ENCODE measurements at places on chromosomes 7 and 10. TPM values are rescaled to one million over a fixed set of nuclear protein-coding genes. Genes with fewer than 3 reads are reported as not detected.

- H3K27me3 ChIP-seq = no peaks in the 10 kb centered on the region
- no peak overlapping the region for H3K4me3 ChIP-seq
- H3K36me3 ChIP-seq = no peaks in the 10 kb centered on the region
- H3K4me1 ChIP-seq = peaks cover 8% of the 10 kb centered on the region
- no peak for DNase-seq
- H3K27ac ChIP-seq = peak overlapping the region; percentile 47
These were observed 21.7 kb downstream of the LARP4B start for GRCh38 chr10:909831-910230.

DNA sequence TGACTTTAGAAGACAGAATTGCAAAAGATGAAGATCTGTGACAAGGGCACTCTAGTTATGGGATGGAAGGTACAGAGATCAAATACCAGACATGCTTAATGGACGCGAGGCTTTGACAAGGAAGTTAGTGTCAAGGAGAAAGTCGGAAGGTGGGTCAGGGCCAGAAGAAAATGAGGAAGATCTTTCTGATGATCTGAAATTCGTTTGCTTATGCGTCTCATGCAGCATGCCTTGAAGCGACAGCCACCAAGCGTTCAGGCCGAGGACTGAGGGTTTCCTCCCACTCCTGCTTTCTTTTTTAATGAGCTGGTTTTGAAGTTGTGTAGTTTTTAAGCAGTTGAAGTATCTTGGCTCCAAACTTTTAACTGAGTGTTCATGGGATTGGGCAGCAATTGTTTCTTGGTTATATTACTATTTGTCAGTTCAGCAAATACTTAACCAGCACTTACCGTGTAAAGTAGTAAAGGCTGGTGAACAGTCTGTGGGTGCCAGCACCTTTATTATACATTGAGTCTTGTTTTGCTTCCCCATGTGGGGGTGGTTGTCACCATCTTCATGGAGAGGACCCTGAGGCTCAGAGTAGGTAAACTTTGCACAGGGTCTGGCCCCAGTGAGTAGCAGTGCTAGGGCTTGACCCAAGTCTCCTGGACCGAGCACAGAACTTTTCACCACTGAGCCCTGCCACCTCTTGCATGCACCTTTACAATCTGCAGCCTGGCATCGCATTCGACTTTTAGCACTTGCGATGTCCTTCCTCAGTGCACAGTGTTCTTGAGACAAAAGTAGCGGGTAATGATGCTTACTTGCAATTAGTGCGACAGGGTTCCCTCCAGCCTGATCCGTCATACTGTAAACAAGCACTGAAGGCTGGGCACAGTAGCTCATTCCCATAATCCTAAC is 14.3 kb upstream of the BHLHA15 start:
- no peaks in the 10 kb centered on the region for H3K4me1 ChIP-seq
- no peaks in the 10 kb centered on the region for H3K27me3 ChIP-seq
- peaks cover 25% of the 10 kb centered on the region for H3K36me3 ChIP-seq

GRCh38 chr7:144830811-144831210 is 5.0 kb downstream of the TPK1 start:
- no peak for DNase-seq
- H3K36me3 ChIP-seq = no peaks in the 10 kb centered on the region
- H3K4me1 ChIP-seq = peaks cover 41% of the 10 kb centered on the region
- no peak overlapping the region for H3K4me3 ChIP-seq
- no peaks in the 10 kb centered on the region for H3K27me3 ChIP-seq
- peak overlapping the region; percentile 2 for H3K27ac ChIP-seq

DNA sequence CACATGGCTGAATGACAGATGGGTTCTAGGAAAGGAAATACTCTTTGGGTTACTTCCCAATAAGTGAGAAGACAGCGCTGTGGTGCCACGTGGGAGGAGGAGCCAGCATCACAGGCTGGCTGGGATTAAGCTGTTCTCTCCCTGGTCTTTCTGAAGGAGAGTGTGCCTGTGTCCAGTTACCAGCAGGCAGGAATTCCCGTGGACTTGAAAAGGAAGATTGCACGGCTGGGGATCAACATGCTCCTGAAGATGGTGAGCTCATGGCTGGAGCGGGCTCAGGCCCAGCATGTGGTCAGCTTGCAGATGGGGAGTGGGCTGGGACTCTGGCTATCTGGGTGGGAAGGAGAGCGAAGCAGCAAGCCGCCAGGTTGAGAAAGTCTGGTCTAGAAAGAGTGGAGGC is 8.1 kb downstream of the ADCK2 start:
- no peak overlapping the region for H3K27ac ChIP-seq
- no peak for DNase-seq

- H3K27me3 ChIP-seq = no peaks in the 10 kb centered on the region
- H3K36me3 ChIP-seq = no peaks in the 10 kb centered on the region
- H3K27ac ChIP-seq = no peak overlapping the region
- H3K4me1 ChIP-seq = peaks cover 6% of the 10 kb centered on the region
- H3K4me3 ChIP-seq = no peak overlapping the region
These were observed 25.7 kb upstream of the FAM180A start for GRCh38 chr7:135774284-135774683.

DNA sequence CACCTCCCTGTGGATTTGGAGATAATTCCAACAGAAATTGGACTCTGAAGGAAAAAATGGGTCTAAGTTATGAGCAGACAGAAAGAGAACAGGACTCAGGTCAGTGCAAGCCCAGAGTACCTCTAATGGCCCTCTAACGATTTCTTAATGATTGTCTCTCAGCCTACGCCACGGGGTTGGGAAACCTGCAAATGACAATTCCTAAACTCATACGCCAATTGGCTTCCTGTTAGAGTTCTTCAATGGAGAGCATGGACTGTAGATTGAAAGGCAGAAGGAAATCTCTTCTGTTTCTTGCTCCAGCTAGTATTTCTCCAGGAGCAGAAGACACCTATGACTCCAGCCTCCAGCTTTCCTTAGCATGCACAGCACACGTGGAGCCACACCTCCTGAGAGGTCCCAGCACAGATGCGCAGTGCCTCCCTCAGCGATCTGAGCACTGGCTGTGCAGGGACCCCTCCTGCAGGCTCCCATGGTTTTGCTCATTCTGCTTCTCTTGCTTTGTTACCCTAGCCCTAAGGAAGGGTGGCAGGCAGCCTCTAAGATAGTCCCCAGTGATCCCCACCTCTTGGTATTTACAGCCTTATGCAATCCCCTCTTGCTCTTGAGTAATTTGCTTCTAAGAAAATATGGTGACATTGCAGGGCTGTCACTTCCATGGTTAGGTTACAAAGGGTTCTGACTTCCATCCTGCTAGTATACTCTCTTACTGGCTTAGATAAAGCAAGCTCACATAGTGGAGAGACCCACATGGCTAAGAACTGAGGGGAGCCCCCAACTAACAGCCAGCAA is 30.1 kb downstream of the DENND11 start:
- H3K27me3 ChIP-seq = no peaks in the 10 kb centered on the region
- H3K27ac ChIP-seq = no peak overlapping the region
- H3K4me3 ChIP-seq = no peak overlapping the region
- DNase-seq = no peak
- peaks cover 36% of the 10 kb centered on the region for H3K4me1 ChIP-seq

- no peaks in the 10 kb centered on the region for H3K27me3 ChIP-seq
- DNase-seq = no peak
These were observed 17.6 kb downstream of the NUDCD3 start for GRCh38 chr7:44472843-44473242.

DNA sequence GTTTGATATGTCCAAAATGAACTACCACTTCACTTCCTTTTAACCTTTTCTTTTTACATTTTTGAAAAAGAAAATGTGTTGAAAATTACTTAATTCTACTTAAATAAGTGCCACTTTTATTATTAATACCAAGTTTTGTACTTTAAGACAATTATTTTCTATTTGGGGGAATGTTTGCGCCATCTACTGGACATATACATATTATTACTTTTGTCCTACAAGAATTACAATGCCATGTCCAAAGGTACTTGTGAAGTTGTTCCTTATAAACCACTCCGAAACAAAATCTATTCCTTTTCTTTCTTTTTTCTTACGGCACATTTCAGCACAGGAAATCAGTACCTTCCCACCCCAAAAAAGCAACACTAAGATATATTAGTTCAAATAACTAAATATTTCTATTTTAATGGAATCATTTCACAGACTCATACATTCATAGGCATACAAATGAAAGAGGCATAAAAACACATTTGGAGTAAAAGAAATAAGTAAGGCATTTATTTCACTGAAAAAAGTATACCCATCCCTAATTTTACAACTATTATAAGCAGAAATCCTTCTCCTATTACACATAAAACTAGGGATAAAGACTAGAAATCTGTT is 169.9 kb downstream of the RNF133 start:
- DNase-seq = no peak
- H3K4me1 ChIP-seq = no peaks in the 10 kb centered on the region
- no peak overlapping the region for H3K4me3 ChIP-seq
- H3K36me3 ChIP-seq = no peaks in the 10 kb centered on the region
- no peaks in the 10 kb centered on the region for H3K27me3 ChIP-seq
- no peak overlapping the region for H3K27ac ChIP-seq

Gene EBLN1
- not detected for total RNA-seq

GRCh38 chr7:150323682-150324372 is 482 bp upstream of the ACTR3C start:
- no peak overlapping the region for H3K27ac ChIP-seq
- no peak for DNase-seq
- no peaks in the 10 kb centered on the region for H3K36me3 ChIP-seq
- H3K4me1 ChIP-seq = peaks cover 24% of the 10 kb centered on the region
- peak overlapping the region; percentile 80 for H3K4me3 ChIP-seq
- H3K27me3 ChIP-seq = no peaks in the 10 kb centered on the region

DNA sequence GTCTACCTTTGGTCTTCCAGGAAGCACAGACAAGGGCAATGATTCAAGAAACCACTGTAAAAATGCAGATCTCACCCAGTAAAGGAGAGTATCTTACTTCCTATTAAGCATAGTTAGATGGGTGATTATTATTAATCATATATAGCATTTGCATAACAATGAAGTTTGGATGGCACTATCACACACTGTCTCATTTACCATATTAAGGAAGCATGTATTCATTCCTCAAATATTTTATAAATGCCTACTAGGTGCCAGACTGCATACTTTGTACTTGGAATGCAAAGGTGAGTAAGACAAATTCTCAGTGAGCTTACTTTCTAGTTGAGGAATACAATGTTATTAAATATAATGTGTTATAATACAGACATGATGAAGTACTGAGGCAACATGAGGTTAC is 53.9 kb upstream of the SKAP2 start:
- H3K36me3 ChIP-seq = no peaks in the 10 kb centered on the region
- no peak overlapping the region for H3K27ac ChIP-seq
- no peaks in the 10 kb centered on the region for H3K27me3 ChIP-seq
- no peak for DNase-seq

All from thoracic aorta (tissue), 2 donors.